ENCODE measurements at places on chromosomes 11 and 22.

DNA sequence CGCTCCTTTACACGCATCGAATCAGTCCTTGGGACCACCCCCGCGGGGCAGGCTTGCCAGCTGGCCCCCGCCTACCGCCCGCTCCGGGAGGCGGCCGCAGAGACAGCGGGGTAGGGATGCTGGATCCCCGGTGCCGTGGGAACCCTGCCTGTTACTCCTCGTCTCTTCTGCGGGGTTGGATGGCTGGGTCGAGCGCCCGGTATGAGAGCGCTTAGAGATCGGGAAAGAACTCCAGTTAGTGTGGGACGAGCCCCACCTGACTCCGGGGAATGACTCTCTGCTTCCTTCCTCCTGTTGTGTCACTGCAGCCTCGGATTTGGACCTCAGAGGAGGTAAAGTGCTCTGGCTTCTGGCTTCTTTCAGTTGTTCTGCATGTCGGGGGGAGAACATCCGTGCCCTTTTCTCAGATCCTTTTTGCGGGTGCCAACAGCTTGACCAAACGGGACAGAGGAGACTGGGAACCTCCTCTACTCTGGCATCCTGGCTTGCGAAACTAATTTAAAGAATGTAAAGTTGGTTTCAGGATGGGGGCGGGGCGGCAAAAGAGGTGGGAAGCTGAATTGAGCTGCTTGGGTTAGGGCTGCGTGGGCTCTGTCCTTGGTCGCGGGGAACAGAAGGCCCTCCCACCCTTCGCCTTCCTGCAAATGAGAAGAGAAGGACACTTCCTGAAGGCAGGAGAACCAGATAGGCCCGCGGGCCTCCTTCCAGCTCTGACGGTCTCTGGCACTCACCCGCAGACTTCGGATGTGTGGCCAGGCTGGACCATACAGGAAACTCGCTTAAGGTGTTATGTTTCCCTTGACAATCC is 938 bp downstream of the LAYN start:
- DNase-seq, result no peak

DNA sequence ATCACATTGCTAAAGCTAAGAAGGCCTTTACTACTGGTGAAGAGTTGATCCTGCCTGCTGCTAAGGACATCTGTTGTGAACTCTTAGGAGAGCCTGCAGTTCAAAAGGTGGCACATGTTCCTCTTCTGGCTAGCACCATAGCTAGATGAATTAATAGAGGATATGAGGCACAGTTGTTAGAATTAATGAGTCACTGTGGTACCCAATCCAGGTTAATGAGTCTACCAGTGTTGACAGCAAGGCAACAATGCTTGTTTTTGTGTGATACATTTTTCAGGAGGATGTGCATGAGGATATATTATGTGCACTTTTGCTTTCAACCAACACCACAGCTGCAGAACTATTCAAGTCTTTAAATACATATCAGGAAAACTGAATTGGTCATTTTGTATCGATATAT is 12.0 kb downstream of the C11orf58 start:
- DNase-seq, result no peak

GRCh38 chr11:96969251-96969650 is 579.4 kb downstream of the JRKL start:
- no peak for DNase-seq

- no peak for DNase-seq
These were observed 155.7 kb downstream of the ATG16L2 start for GRCh38 chr11:72969894-72970335.

GRCh38 chr11:2800655-2801531 is 84.7 kb downstream of the CDKN1C start:
- DNase-seq, result no peak

GRCh38 chr11:131092469-131092868 is 176.2 kb upstream of the SNX19 start:
- no peak for DNase-seq

GRCh38 chr11:130602641-130603334 is 154.3 kb downstream of the ADAMTS15 start:
- DNase-seq, result no peak

GRCh38 chr11:134062265-134063123 is 6.4 kb upstream of the JAM3 start:
- no peak for DNase-seq

DNA sequence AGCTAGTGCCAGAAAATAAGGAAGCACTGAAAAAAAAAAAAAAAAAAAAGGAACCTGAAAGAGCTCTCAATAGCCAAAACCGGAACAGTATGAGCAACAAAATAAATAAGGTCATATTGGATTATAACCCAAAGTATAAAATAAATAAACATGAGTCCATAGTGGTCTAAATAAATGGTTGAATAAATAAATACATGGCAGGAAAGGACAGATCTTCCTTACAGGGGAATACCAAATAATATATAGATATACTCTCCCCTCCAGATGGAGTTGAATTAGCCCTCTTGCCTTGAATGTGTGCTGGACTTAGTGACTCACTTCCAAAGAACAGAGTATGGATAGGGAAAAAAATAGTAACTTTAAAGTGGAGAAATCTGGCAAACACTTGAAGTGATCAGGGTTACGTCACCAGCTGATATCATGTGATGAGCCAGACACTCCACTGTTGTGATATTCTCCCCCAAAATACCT is 14.3 kb upstream of the ARRB1 start:
- no peak for DNase-seq

GRCh38 chr11:115630214-115630613 is 126.0 kb upstream of the CADM1 start:
- no peak for DNase-seq

- no peak for DNase-seq
These were observed 32.7 kb downstream of the TBC1D22A start for GRCh38 chr22:46795140-46795539.

- peak; percentile 30 for DNase-seq
These were observed 874 bp downstream of the APOL1 start for GRCh38 chr22:36253523-36254490.

GRCh38 chr11:26762089-26762488 is 40.2 kb upstream of the SLC5A12 start:
- no peak for DNase-seq

DNA sequence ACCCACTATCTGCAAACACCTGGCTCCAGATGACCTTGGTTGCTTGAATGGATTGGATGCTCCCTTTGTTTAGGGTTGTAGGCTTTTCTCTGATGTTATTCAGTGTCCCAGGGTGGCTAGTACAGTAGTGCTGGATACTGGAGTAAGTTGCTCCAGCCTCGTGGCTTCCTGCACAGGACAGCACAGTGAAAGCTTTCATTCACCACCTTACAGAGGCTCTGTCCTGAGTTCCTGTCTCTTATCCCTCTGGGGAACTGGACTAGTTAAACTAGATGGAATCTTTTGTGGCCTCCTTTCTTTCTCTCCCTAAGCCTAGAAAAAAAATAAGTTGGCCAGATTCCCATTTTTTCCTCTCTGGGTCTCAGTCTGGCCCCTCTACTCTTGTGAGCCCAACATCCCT is 42.6 kb downstream of the MRPL48 start:
- DNase-seq, result no peak

- DNase-seq, result no peak
These were observed 26.1 kb downstream of the HSPA8 start for GRCh38 chr11:123035831-123036230.

DNA sequence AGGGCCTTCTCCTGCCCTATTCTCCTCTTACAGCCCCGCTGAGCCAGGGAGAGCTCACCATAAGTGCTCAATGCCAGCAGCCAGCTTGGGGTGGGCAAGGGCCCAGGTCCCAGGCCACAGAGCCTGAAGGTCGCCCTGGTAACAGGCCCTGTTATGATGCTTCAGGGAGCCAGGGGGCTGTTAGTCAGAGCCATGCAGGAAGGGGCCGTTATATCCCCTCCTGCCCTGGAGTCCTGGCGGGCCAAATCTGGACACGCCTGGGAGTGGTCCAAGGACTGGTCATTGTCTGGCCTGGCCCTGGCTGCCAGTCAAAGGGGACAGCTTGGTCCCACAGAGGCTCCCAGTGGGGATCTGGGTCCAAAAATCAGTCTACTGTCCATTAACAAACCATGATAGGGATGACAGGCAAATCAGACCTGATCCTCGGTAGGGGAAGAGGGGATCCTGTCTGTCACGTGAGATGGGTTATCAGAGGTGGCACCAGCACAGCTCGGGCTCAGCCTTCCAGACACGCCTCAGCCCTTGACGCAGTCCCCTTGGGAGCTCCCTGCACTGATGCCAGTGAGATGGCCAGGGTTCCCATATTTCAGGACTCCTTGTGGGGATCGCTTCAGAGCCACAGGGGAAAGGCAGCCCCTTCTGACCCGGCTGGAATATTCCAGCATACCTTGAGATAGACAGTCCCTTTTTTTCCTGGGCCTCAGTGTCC is 55.9 kb downstream of the LRRC32 start:
- no peak for DNase-seq

DNA sequence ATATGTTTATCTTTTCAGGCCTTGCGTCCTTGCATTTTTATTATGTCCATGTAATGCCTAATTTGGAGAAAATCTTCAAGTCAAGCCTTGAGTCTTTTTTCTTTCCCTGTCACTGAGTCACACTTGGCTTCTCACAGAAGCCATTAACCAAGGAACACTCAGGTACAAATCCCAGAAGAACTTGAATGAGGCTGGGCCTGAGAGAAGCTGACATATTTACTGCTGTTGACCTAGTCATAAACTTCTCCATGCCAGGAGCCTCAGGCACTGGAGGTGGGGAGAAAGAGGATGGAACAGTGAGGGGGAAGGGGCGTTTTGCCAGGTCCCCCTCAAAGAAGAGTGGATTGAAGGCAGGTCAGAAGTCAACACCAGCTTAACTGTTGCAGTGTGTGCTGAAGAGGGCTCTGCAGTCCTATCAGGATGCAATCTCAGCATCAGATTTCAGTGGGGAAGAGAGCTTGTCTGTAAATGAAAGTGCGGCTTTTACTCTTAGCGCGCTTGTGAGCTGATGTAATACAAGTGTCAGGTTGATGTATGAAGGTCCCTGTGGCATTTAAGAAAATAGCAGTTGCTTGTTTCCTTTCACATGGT is 526.0 kb downstream of the ETS1 start:
- DNase-seq, result no peak

DNA sequence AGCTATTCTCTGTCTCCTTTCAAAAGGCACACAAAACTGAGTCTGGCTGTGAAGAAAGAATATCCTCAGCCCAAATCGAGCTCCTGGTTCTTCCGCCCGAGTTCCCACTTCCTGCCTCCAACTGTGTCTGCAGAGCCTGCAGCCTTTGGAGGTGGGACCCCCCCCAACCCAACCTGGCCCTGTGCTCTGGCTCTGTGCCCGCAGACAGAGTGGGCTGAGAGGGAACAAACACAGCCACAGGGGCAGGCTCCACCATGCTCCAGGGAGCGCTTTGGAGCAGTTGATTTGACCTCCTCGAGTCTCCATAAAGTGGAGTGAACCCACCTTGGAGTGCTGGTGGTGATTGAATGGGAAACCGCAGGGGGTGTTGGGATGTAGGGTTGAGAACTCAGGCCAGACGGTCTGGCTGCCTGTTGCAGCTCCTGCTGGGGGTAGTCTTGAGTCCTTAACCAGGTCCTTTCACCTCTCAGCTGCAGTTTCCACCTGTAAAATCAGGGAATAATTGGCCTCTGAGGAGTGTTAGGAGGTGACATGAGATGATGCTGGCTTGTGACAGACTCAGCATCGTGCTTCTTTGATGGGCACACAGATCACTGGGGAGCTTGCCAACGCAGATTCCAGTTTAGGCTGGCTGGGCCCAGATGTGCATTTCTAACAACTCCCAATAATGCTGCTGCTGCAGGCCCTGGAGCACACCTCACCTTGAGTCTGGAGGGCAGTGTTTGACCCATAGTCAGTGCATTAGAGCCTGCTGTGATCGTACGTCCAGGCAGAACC is 11.4 kb downstream of the DAGLA start:
- peak; percentile 88 for DNase-seq

GRCh38 chr11:33040033-33040861 is 875 bp downstream of the TCP11L1 start:
- DNase-seq, result peak; percentile 66

DNA sequence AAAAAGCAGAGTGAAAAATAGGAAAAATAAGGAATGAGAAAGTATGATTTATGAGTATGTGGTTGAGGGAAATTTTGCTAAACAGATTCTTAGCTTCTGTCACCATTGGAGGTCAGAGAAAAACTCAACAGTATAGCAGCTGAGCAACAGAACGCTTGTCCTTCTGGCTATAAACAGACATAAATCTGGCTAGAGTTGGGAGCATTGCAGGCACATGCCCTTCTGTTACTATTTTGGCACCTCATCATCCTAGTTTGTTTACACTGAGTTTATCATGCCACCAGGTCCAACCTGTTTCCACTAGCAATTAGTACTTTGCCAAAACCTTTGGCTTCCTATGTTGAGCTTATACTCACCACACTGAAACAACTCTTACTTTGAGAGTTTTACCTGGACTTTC is 6.9 kb downstream of the UBE4A start:
- DNase-seq, result no peak

GRCh38 chr11:115498354-115498753 is 5.9 kb downstream of the CADM1 start:
- DNase-seq, result peak; percentile 91

- DNase-seq, result no peak
These were observed 33.4 kb upstream of the PISD start for GRCh38 chr22:31695423-31695822.
